CD4-positive, alpha-beta T cell treated with Interleukin-15 for 4 hours (primary cell): ENCODE measurements at places on chromosomes 7 and 10.

GRCh38 chr7:111159426-111159825, 68.5 kb downstream of the LRRN3 start:
- DNase-seq = no peak

DNA sequence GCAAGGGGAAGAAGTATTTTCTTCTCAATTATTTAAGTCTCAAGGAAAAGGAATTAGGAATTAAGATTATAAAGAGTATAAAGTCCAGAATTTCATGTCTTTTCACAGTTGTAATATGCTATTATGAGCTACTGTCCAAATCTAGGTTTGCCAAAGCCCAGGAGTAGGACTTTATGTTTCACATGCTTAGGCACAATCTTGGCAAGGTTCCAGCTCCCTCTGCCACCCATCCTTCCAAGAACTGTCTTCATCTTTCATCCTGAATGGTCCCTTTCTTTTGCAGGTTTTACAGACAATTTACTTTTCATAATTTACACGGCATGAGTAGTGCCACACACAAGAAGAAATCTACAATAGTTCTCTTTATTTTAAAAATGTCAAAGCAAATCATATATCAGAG, 29.5 kb downstream of the SLC16A9 start:
- no peak for DNase-seq

DNA sequence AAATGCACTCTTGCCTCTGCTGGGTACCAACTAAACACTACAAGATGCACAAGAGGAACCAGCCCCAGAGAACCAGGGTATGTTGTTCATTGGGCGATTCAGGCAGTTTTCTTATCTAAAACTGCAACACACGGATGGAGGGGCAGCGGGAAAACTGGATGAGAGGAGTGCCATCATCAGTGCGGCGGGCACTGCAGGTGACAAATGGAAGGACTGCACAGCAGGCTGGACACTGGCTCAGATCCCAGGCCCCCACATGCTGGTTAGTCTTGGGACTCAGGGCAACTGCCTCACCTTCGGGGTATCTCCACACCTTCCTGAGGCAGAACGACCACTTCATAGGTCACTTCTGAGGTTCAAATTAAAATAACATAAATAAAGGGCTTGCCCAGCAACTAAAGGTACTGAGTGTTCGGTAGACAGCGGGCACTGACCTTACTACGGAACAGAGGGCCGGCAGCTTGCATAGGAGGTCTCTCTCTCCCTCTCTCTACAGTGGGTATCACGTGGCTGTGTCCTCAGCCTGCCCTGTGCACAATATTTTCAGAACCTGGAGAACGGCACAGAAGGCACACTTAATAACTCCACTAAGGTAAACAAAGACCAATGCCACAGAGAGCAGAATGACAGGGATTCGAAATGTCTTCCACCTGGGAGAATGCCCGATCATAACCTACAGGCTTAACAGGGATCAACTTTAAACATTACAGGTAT, 72.1 kb downstream of the GRB10 start:
- DNase-seq = no peak

DNA sequence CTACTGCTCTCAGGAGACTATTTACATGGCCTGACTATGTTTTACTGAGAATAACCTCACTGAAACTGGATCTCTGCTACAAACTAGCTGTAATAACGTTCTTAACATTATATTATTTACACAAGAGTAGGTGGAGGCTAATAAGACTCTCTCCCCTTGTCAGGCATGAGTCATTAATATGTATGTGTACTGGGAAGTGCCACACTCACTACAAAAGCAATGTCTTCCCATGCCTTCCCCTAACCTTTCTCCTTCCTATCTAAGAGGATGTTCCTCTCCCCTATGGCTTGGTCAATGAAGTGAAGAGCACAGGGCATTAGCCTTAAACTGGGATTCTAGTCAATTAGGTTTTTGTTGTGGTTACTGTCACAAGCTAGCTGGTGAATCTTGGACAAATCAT, 147.9 kb downstream of the DGKB start:
- DNase-seq = no peak

GRCh38 chr7:51029131-51029530, 246.4 kb upstream of the GRB10 start:
- DNase-seq = no peak

GRCh38 chr7:43430411-43430810, 152.5 kb upstream of the STK17A start:
- no peak for DNase-seq

GRCh38 chr10:82452676-82453075, 577.7 kb downstream of the NRG3 start:
- DNase-seq = no peak

DNA sequence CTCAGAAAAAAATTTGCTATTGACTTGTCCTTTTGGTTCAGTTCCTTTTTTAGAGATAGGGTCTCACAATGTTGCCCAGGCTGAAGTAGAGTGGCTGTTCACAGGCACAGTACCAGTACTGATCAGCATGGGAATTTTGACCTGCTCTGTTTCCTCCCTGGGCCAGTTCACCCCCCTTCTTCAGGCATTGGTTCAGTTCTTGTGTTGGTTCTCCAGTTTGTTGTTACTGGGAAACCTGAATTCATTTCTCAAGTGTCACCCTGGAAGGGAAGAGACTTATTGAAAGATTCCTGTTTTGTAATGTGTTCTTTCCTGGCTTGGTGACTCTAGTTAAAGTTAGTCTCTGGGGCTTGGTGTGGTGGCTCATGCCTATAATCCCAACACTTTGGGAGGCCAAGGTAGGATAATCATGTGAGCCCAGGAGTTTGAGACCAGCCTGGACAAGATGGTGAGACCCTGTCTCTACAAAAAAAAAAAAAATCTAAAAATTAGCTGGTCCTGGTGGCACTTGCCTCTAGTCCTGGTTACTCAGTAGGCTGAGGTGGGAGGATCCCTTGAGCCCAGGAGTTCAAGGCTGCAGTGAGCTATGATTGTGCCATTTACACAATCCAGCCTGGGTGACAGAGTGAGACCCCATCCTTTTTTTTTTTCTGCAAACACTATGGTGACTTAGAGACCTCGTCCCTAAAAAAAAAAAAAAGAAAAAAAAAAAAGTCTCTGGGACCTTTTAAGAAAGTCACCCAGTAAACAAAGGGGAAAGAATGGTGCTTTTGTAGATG, 52.7 kb downstream of the CNNM2 start:
- DNase-seq = no peak

DNA sequence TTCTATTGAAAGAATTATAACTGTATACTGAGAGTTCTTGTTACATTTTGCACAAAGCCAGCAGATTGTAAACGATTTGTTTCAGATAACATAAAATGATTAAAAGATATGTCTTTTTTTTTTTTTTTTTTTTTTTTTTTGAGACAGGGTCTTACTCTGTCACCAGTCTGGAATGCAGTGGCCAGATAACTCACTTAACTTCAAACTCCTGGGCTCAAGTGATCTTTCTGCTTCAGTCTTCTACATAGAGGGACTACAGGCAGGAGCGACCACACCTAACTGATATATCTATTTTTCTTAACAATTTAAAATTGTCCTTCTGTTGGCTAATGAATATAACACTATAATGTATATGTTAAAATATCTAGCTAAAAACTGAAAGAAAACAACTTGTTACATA, 317.3 kb upstream of the CACNA2D1 start:
- no peak for DNase-seq

DNA sequence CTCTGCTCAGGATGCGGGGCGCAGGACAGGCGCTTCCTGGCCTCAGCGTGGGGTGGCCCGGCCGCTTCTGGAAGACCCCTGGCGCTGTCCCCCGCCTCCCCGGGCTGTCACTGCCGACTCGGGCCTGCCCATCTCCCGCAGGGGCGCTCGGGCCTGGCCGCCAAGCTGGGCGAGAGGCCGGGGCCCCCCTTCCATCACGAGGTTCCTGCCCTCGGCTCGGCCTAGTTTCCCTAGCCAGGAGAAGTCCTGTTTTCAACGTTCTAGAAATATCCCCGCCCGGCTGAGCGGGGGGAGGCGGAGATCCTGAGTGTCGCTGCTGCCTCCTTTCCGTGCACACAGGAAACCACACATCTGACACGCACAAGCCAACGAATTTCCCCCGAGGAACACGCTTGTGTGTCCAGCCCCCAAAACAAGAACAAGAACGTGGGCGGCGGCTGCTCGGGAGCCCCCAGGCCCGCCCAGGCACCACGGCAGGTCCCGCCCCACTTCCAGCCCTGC, 33.7 kb downstream of the AP5Z1 start:
- DNase-seq = no peak

- DNase-seq = no peak
These were observed 59.7 kb downstream of the SEM1 start for GRCh38 chr7:96649981-96650380.

GRCh38 chr7:69889976-69890351, 291.7 kb downstream of the AUTS2 start:
- DNase-seq = no peak

GRCh38 chr10:71064413-71065118, 147.8 kb upstream of the UNC5B start:
- DNase-seq = no peak

DNA sequence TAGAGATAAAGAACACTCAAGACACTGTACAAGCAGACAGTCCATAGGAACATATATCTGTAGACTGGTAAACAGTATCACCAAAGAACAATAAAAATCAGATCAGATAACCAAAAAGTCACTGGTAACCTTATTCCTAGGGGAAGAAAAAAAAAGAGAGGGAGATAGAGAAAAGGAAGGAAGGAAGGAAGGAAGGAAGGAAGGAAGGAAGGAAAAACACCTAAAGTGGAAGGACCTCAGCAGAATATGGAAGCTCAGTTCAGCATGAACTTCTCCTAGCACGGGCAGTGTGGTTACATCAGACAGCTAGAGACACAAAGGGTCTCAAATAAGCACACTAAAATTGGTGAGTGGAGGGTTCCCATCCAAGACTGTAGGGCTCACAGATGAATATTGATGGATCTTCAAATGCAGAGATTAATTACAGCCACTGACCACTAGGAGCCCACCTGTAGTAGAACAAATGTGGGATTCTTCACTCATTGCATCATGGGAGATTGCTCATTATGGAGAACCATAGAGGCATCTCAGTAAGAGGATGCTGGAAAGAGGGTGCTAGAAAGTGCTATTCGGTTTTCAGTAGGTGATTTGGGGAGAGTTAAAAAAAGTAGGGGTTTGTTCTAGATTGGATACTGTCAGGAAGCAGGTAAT, 293.4 kb upstream of the C7orf33 start:
- no peak for DNase-seq

DNA sequence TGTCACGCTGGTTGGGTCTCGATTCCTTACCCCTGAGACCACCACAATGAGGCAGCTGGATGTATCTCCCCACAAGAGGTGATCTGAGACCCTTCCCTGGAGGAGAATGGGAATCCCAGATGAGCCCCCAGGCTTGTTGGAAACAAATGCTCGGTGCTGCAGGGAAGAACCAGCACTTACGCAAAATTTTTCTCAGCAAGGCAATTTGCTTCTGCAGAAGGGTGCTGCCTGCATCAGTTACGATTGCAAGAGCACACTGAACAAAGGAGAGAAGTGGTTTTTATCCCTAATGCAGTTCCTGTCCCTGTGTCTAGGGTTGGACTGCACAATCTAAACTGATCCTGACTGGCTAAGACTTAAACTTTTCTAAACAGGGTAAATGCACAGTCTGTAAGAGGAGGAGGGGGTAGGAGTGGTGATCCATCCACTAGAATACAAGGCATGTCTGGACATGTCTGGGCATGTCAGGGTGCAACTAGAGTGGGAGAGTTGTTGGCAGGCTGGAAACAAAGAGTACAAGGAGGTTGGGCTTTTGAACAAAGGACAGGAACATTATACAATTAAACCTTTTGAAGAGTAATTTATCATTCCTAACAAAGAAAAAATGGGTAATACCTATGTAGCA, 114.9 kb upstream of the FAM3C start:
- DNase-seq = no peak

DNA sequence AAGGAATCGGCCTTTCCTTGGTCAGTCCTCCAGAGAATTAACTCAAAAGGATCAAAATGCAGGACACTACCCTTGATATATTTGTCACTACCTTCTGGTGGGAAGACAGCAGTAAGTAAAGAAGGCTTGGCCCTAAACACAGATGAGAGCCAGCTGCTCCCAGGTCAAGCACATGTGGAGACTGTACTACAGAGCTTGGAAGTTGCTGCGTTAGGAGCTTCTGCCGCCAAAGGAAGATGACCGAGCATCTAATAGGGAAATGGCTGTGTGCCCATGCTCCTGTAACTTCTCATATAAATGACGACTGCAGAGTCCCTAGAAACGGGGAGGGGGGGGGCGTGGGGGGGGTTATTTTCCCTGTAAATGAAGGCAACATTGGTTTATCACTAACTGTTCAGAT, 59.0 kb downstream of the PODXL start:
- DNase-seq = no peak

DNA sequence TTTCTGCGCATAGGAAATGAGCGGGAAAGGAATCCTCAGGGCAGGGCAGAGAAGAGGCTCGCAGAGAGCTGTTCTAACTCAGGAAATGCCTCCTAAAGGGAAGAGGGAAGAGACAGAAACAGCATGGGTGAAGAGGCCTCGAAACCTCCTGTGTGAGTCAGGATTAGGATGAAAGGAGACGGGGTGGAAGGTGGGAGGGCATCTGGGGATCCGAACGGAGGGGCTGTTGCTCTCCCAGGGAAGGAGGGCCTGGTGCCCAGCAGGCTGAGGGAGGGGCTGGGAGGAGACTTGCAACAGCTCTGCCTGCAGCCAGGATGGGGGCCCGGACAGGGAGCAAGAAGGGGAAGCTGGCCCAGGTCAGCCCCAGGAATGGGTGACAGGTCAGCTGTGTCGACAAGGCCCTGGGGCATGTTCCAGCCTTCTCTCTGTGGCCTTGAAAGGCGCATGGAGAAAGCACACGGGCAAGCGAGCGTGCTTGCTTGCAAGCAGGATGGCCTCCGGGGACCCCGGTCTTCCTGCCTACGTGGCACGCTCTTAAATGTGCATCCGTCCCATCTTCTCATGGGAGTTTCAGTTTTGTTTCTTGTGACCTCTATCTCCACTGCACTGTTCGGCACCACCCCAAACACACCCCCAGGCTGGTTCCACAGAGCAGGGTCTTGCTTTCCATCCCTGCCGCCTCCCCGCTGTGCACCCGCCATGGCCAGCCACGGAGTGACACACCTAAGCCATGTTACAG, 63.5 kb downstream of the HIPK2 start:
- no peak for DNase-seq

DNA sequence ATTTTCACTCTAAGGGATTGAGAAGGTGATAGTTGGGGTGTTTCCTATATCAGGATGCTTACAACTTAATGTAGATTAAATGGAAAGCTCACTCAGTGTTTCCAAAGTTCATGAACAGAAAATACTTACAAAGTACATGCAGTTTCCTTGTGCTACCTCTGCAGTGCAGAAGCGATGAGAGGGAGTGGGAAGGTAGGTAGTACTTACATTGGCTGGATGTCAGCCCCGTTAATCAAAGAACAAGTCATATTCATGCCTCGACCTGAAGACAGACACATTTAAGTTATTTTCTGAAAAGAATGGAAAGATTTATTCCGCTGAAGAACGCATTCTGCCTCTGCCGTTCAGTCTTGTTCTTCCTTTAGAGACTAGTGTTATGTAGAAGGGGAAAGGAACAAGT, 93.1 kb downstream of the ZMYND11 start:
- no peak for DNase-seq

GRCh38 chr7:56081626-56082340, 11.0 kb downstream of the PHKG1 start:
- no peak for DNase-seq
